Activated CD8-positive, alpha-beta memory T cell treated with anti-CD3 and anti-CD28 coated beads, Interleukin-2, amount 50 U/mL, for 4 hours (primary cell): ENCODE measurements at places on chromosomes 2 and 18.

GRCh38 chr18:63758615-63759240 lies 16.5 kb upstream of the SERPINB7 start:
- no peak for DNase-seq

DNA sequence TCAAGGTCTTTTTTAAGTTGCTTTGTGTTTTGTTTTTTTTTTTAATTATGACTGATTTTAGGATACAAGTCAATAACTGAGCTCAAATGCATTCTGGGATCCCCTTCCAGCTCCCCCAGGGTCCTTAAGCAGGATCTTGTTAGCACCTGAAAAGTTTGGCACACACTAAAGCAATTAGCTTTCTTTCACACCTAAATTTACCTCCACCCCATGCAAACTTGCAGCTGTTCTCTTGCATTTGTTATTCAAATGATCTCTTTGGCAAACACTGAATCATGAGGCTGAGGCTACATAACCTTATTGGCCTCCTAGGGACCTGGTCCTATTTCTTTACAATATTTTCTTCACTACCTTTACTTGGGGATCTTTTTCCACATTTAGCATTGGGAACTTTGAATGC lies 2026.1 kb upstream of the CELF4 start:
- DNase-seq, result no peak

DNA sequence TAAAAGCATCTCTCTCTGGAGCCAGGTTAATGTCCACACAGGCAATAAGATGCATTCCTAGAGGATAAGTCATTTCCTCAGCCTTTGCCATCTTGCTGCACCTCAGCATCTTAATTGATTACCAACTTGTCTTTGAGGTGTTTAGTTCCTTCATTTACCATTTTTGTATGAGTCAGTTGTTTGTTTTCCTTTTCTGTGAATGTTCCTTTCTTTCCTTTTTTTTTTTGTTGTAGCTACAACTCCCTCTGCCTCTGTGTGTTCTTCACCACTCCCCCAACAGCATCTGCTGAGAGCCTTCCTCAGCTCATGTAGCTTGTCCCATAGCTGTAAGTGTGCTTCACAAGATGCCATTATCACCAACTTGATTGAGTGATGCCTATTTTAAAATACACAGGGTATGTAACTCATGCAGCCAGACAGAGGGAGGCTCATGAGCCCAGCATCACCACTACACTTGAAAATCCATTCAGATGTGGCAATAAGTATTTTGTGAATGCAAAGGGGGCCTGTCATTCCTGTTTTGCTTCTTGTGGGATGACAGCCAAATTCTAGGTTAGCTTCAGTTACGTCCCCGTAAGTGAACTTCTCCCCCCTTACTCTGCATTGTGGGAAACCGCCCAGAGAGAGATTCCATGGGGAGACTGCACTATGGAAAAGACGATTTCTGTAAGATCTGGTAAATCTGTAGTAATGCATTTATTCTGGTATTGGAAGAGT lies 315.9 kb upstream of the ZEB2 start:
- DNase-seq, result no peak

- DNase-seq, result no peak
Measured at GRCh38 chr18:3902676-3903075, 452.7 kb downstream of the TGIF1 start.

DNA sequence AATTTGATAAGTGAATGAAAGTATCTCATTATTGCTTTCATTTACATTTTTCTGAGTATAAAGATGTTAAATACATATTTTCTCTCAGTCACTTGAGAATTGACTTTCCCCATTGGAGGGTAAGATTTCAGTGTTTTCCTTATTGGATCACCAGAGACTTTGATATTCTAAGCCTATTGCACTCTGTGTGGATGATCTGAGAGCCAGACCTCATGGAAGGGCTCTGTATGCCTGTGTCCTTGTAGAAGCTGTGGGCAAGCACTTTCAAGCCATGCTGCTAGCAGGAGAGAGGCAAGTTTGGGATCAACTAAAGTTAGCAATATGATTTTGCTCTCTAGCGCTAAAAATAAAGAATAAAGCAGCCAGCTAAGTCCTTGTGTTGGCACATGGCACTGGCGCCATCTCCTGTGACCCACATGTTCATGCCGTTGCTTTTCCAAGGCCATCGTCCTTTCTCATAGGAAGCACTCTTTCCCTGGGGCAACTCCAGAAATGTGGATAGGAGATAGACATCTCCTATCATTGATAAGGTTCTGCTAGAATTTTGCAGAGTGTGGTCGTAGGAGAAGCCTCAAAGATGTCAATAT lies 72.6 kb downstream of the AOX1 start:
- no peak for DNase-seq

DNA sequence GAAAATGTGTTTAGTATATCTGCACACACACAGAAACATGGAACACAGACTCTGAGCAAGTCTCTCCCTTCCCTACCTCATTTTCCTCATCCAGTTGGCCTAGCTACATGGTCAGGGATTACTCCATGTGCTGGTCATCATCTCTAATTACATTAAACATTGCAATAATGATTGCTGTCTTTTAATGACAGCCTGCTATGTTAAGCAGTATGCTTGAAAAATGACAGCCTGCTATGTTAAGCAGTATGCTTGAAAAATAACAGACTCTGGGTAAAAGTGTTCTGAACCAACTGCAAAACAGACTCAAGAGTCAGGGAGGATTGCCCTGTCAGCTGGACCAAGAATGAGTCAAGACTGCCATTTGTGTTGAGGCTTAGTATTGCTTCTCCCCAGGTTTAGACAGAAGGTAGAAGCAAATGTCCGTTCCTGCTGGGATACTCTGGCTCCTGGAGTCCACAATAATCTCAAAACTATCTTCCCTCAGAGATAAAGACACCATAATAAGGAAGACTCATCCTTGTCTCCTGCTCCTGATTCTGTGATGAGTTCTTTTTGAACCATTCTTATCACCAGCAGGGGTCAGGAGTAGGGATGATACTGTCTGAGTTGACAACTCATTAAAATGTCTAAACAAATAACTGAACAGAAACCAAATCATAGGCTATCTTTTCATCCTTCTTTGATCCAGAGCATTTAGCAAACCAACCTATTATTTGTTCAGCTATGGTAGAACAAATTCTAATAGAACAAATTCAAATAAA lies 57.7 kb downstream of the CCDC93 start:
- no peak for DNase-seq

DNA sequence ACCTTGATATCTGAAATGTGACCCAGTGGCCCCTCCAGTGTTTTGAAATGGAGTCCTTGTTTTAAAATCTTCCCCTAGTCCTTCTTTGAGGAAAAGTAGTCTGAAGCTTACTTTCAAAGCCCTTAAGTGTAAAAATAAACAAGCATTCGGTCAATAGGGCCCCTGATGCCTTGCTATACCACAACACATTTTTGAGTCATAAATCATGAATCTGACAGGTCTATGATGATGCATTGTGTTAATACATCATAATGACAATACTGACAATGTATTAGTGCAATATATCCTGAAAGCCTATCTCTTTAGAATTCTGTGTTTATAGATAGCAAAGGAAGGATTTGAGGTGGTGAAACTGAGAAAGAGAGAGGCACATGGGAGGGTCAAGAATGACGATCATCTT lies 464.2 kb downstream of the MEIS1 start:
- no peak for DNase-seq

GRCh38 chr2:166094325-166094724 lies 33.5 kb downstream of the SCN1A start:
- DNase-seq, result no peak
